Cardiac muscle cell (in vitro differentiated cells and primary cell): ENCODE measurements at places on chromosomes 2 and 18. TPM values are rescaled to one million over a fixed set of nuclear protein-coding genes. Genes with fewer than 3 reads are reported as not detected.
A peak's percentile ranks its signal among the peaks of the same experiment; 100 is the strongest.

Gene FEV
- total RNA-seq, result not detected in 2 replicates

Gene DNAJC5G
- total RNA-seq, result 3.6 and 14.1 TPM in 2 replicates

Gene ALPI
- not detected in 2 replicates for total RNA-seq

Gene DLGAP1
- 3.1 and 7.9 TPM in 2 replicates for total RNA-seq

Gene KCNE4
- total RNA-seq, result 0.12 and 0.21 TPM in 2 replicates

Gene ZNF514
- total RNA-seq, result 15.3 and 21.7 TPM in 2 replicates

Gene OSR1
- total RNA-seq, result 20.8 and 22.3 TPM in 2 replicates

Gene GAL3ST2
- 0.18 and 1.2 TPM in 2 replicates for total RNA-seq

Gene FIGN
- 23.1 and 51.0 TPM in 2 replicates for total RNA-seq

Gene GCA
- 57.7 and 78.1 TPM in 2 replicates for total RNA-seq

Gene MTHFD2
- 15.6 and 21.2 TPM in 2 replicates for total RNA-seq

Gene MAL
- total RNA-seq, result 0.49 TPM in 1 of 2 replicates, not detected in the other

DNA sequence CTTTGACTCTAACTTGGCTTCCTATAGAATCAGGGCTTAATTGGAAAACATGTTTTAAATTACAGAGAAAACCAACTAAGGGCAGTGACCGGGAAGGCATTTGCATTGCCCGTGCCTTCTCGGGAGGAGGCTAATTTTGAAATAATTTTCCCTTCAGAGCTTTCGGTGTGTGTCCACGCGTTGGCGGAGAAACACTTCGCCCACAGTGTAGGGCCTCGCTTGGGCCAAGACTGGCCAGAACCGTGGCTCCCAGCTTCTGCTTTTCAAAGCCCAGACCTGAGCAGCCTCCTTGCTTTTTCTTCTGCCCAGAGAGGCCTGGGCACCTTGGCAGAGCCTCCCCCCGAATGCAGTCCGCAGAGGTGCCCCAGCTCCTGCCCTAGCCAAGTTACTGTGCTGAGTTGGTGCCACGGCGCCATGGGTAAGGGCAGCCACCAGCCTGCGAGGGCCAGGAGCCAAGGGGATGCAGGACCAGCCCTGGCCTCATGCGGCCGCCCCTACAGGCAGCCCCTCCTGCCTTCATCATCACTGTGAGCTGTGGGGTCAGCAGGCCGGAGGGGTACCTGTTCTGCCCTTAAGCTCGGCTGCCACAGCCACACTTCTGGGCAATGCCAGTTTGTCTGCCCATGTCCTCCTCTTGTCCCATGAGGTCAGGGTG, 57.4 kb downstream of the NFATC1 start:
- no peak for DNase-seq

DNA sequence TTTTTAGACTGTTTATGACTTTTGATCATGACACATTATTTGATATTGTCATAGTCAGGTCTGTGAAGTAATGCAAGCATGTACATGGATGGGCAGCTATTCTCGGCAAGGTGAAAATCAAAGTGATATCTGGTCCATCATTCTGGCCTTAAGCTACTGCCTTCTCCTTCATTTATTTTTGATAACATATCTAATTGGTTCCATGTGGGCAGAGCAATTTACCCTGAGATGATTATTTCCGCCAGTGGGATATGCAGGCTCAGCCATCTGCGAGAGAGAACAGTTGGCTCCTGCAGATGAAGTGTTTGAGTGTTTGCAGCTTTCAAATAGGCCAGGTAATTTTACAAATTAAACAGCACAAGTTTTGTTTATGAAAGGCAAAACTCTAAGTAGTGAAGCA, 116.4 kb downstream of the LYPD6 start:
- no peak for DNase-seq

DNA sequence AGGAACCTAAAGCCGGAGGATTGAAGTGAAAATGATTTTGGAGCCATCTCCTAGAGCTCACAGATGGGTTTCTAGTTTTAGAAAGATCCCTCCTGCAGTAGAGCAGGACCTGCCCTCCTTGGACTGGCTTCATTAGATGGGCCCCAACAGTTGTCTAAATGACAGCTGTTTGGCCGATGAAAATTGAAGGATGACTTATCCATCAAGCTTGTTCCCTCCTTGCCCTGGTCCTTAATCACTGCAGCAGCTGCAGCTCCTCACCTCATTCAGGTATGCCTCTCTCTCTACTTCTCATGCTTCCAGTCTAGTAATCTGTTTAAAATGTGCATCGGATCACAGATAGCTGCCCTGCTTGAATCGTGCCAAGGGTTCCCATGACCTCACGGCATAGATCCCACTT, 677.6 kb downstream of the BCL11A start:
- no peak for DNase-seq

GRCh38 chr2:70374616-70375015, 72.7 kb upstream of the FAM136A start:
- DNase-seq, result no peak

- no peak for DNase-seq
These were observed 18.5 kb upstream of the POLI start for GRCh38 chr18:54250846-54251261.

GRCh38 chr2:23988371-23988770, 21.5 kb upstream of the MFSD2B start:
- no peak for DNase-seq

GRCh38 chr2:211068108-211068780, 511.8 kb downstream of the CPS1 start:
- no peak for DNase-seq

DNA sequence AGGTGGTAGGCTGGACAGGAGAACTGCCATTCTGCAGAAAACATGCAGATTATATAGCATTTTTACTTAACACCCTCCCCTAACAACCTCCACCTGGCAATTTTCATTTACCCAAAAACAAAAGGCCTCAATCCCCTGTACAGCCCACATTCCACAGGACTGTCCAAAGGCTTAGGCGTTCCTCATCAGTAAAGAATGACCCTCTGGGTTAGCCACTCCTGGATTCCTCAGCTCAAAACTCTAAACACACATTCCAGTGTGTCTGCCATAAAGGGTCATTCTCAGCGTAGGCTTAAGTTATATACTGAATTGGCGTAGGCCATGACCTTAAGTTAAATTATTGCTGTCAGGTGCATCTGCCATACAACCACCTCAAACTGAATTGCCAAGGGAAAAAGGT, 261.8 kb upstream of the CHAC2 start:
- no peak for DNase-seq

DNA sequence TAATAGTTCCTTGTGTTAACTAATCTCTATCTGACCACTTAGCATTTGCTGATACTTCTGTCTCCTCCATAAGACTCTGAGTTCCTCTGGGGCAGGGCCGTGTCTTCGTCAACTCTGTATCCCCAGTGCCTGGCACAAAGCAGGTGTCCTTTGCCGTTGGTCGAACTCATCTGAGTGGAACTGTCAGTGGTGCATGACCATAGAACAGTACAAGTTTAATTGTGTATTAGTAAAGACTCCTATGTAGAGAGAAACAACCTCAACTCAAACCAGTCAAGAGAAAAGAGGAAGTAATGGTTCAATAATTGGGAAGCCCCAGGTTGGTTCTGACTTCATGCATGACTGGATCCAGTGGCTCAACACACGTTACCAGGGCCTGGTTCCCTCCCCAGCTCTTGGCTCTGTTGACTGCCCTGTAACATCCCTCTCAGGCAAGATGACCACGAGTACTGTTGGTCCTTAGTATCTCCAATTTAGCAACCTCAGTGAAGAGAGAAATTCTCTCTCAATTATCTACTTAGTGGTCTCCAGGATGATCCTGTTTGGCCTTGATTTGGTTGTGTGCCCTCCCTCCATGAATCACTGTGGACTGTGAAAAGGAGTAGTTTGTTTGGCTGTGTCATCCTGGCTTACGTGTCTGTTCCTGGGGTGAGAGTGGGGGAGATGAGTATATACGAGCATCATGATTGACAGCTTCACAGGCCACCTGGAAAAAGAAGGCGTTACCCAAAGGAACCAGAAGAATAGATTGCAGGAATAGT, 58.5 kb upstream of the MSH6 start:
- DNase-seq, result no peak

GRCh38 chr18:46706968-46707367, 49.9 kb downstream of the ST8SIA5 start:
- DNase-seq, result no peak

GRCh38 chr2:219631904-219632759, 4.7 kb downstream of the SLC4A3 start:
- DNase-seq, result no peak

DNA sequence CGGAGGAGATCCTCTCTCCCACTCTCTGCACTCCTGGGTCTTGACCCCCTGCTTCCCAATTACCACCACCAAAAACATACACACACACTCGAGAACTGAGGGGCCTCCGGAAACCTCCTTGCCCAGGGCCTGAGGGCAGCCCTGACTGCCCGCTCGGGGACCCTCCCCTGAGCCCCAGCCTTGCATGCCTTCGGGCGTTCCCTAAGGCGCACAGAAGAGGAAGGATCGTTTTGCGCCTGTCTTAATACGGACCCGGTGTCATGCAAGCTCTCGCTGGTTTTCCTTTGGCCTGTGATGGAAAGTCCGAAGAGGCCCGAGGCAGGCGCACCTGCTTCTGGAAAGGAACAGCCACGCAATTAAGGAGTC, 19.8 kb downstream of the POU3F3 start:
- DNase-seq, result no peak

DNA sequence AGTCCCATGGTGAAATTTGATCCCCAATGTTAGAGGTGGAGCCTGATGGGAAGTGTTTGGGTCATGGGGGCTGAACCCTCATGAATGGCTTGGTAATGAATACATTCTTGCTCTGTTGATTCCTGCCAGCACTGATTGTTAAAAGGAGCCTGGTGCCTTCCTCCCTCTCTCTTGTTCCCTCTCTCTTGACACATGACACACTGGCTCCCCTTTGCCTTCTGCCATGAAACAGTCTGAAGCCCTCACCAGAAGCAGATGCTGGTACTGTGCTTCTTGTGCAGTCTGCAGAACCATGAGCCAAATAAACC, 30.6 kb upstream of the EPC2 start:
- DNase-seq, result peak; percentile 4

DNA sequence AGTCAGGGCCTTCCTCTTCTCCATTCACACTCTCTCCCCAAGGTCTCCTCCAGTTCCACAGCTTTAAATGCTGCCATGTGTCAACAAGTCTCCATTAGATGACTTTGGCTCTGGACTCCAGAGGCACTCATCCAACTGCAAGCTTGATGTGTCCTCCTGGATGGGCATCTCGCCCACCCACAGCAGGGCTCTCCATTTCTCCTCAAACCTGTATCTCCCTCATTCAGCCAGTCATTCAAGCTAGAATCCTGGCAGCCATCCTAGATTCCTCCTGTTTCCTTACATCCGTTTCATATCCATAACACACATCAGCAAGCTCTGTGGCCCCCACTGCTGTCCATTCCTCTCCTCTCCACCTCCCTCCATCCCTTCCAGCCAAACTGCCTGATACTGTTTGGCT, 88.4 kb upstream of the AFF3 start:
- peak; percentile 14 for DNase-seq

GRCh38 chr18:74672371-74672770, 74.7 kb downstream of the ZNF407 start:
- no peak for DNase-seq

- peak; percentile 61 for DNase-seq
These were observed 215.9 kb downstream of the SP3 start for GRCh38 chr2:173749315-173749714.

- no peak for DNase-seq
These were observed 31.3 kb downstream of the SP140 start for GRCh38 chr2:230256733-230257332.
